ENCODE measurements at places on chromosomes 11 and 22. TPM values are rescaled to one million over a fixed set of nuclear protein-coding genes. Genes with fewer than 3 reads are reported as not detected.

The EMID1 gene
- 15.9 TPM for total RNA-seq

DNA sequence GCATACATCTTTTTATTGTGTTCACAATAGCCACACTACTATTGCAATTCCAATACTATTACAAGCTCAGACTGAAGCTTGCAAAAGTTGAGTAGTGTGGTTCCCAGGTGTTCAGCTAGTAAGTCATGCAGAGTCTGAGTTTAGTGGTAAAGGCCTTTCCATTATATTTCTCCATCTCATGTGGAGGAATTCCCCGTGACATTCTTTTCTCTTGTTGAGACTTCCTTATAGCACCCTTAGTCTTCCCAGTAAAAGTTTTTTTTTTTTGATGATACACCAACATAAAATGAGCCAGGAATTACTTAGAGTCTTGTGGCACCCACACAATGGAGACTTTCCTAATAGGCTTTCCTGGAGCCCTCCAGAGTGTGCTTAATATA is 110.8 kb downstream of the UVRAG start:
- DNase-seq: no peak

GRCh38 chr11:6469599-6469998 is 4.1 kb downstream of the TRIM3 start:
- no peak for DNase-seq

GRCh38 chr22:43338766-43339345 is 4.3 kb downstream of the SCUBE1 start:
- DNase-seq: no peak

The GRIA4 gene
- not detected for total RNA-seq

- DNase-seq: no peak
Observed at GRCh38 chr11:8332196-8332595, 68.5 kb upstream of the LMO1 start.

The AKIP1 gene
- 31.3 TPM for total RNA-seq

- no peak for DNase-seq
Observed at GRCh38 chr11:122436188-122436555, 219.3 kb upstream of the UBASH3B start.

The MEI1 gene
- total RNA-seq: 3.7 TPM

DNA sequence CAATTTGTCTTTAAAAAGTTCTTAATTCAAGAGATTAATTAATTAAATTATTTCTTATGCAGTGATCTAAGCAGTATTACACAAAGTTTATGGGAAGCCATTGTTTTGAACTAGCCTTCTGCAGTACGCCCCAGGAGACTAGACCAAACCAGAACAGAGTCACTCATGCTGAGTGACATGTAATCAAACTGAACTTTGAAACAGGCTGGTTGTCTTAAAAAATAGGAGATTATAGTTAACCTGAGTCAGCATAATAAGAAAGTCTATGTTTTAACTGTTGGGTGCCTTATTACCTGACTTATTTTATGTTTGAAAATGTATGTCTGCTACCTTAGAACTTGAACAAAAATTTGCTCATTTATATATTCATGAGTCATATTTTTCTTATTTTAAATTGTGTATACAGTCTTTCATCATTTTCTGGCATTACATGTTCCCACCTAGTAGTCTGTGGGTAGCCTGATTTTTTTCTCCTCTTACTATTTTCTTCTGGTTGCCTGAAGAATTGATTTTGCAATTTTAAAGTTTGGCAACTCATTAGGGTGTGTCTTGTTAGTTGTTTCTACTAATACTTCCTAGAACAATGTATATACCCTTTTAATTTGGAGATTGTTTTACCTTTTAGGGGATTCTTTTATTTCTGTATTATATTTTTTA is 161.4 kb downstream of the AASDHPPT start:
- no peak for DNase-seq

The SGSM1 gene
- 4.1 TPM for total RNA-seq
